Heart right ventricle (tissue), 16 donors: ENCODE measurements at places on chromosomes 13 and 19. TPM values are rescaled to one million over a fixed set of nuclear protein-coding genes. Genes with fewer than 3 reads are reported as not detected.
A peak's percentile ranks its signal among the peaks of the same experiment; 100 is the strongest.

DNA sequence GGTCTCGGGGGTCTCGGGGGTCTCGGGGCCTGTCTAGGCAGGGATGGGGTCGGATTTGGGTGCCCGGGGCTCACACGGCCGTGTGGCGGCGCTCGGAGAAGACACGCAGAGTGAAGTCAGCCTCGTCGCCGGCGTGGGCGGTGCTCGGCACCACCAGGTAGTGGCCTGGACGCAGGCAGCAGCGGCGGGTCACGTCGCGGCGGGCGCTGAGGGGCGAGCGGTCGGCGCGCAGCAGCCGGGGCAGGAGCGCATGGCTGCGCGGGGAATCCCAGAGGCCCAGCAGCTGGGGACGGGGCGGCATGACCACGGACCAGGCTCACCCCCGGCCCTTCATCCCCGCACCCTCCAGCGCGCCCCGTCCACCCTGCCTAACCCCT lies 8.2 kb downstream of the CAPN12 start:
- peak; percentile 29 for DNase-seq
- peaks cover 13% of the 10 kb centered on the region for H3K36me3 ChIP-seq
- peak overlapping the region; percentile 31 for H3K27ac ChIP-seq
- H3K4me3 ChIP-seq, result no peak overlapping the region

- peak within 1 kb of the TSS; percentile 83 for H3K27ac ChIP-seq
- peak; percentile 47 for DNase-seq
- H3K4me3 ChIP-seq, result peak within 1 kb of the TSS; percentile 63
- peaks cover 50% of the 10 kb centered on the region for H3K27me3 ChIP-seq
- peaks cover 21% of the 10 kb centered on the region for H3K4me1 ChIP-seq
- H3K36me3 ChIP-seq, result no peaks in the 10 kb centered on the region
Measured at GRCh38 chr19:15200553-15201364, at the start of gene NOTCH3. Gene NOTCH3 (minus strand): TSS chr19:15200995. CDS start chr19:15200905, 90 bp downstream.

DNA sequence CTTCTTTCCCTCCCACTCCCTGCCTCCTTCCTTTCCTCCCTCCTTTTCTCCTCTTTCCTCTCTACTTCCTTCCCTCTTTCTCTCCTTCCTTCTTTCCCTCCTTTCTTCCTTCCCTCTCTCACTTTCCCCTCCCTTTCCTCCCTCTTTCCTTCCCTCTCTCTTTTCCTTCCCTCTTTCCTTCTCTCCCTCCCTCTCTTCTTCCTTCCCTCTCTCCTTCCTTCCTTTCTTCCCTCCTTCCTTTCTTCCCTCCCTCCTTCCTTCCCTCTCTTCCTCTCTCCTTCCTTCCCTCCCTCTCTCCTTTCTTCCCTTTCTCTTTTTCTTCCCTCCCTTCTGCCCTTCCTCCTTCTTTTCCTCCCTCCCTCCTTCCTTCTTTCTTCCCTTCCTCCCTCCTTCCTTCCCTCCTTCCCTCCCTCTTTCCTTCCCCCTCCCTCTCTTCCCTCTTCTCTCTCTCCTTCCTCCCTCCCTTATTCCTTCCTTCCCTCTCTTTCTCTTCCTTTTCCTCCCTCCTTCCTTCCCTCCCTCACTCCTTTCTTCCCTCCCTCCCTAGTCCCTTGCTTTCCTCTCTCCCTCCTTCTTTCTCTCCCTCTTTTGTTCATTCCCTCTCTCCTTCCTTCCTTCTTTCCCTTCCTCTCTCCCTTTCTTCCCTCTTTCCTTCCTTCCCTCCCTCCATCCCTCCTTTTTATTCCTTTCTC lies 443.9 kb downstream of the ZNF536 start:
- H3K27me3 ChIP-seq, result no peaks in the 10 kb centered on the region
- no peak for DNase-seq
- H3K4me3 ChIP-seq, result no peak overlapping the region
- H3K27ac ChIP-seq, result no peak overlapping the region
- H3K4me1 ChIP-seq, result no peaks in the 10 kb centered on the region

- no peak for DNase-seq
- H3K36me3 ChIP-seq, result no peaks in the 10 kb centered on the region
- no peak overlapping the region for H3K27ac ChIP-seq
- H3K4me3 ChIP-seq, result no peak overlapping the region
Measured at GRCh38 chr13:38564256-38565150, 122.4 kb upstream of the FREM2 start.

GRCh38 chr13:44273216-44273615 lies 100.4 kb upstream of the SERP2 start:
- H3K27me3 ChIP-seq, result no peaks in the 10 kb centered on the region
- no peak overlapping the region for H3K4me3 ChIP-seq
- no peak for DNase-seq
- no peaks in the 10 kb centered on the region for H3K36me3 ChIP-seq
- peaks cover 55% of the 10 kb centered on the region for H3K4me1 ChIP-seq
- peak overlapping the region; percentile 12 for H3K27ac ChIP-seq

DNA sequence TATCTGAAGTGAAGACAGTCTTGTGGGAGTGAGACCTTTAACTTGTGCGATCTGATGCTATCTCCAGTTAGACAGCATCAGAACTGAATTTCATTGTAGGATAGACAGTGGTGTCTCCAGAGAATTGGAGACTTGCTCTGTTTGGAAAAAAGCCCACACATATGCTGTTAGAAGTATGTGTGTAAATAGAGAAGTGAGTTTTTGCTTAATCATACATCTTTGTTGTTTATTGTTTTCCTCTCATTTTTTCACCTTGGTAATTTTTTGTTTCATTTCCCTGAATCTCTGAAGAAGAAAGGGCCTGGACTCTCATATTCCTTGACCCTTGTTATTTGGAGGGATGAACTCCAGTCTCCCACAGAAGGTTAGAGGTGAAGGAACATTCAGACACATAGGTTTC lies 21.8 kb downstream of the FPR3 start:
- no peak for DNase-seq
- no peaks in the 10 kb centered on the region for H3K27me3 ChIP-seq
- H3K4me3 ChIP-seq, result no peak overlapping the region
- peak overlapping the region; percentile 78 for H3K27ac ChIP-seq

GRCh38 chr19:41755328-41755913 lies at the start of gene CEACAM6:
Gene CEACAM6 (plus strand): TSS chr19:41755530. CDS start chr19:41755639, 109 bp downstream.
- no peaks in the 10 kb centered on the region for H3K4me1 ChIP-seq
- H3K27me3 ChIP-seq, result peaks cover 41% of the 10 kb centered on the region
- H3K27ac ChIP-seq, result no peak within 1 kb of the TSS
- H3K4me3 ChIP-seq, result no peak within 1 kb of the TSS
- no peaks in the 10 kb centered on the region for H3K36me3 ChIP-seq

- DNase-seq, result peak; percentile 17
- H3K4me3 ChIP-seq, result no peak overlapping the region
- H3K27me3 ChIP-seq, result no peaks in the 10 kb centered on the region
- H3K4me1 ChIP-seq, result peaks cover 33% of the 10 kb centered on the region
Measured at GRCh38 chr13:50393628-50394027, 378.4 kb downstream of the KCNRG start.

GRCh38 chr13:23960566-23961156 lies 63.4 kb upstream of the C1QTNF9B start:
- H3K36me3 ChIP-seq, result no peaks in the 10 kb centered on the region
- no peaks in the 10 kb centered on the region for H3K27me3 ChIP-seq
- H3K27ac ChIP-seq, result no peak overlapping the region
- no peak overlapping the region for H3K4me3 ChIP-seq
- no peak for DNase-seq

DNA sequence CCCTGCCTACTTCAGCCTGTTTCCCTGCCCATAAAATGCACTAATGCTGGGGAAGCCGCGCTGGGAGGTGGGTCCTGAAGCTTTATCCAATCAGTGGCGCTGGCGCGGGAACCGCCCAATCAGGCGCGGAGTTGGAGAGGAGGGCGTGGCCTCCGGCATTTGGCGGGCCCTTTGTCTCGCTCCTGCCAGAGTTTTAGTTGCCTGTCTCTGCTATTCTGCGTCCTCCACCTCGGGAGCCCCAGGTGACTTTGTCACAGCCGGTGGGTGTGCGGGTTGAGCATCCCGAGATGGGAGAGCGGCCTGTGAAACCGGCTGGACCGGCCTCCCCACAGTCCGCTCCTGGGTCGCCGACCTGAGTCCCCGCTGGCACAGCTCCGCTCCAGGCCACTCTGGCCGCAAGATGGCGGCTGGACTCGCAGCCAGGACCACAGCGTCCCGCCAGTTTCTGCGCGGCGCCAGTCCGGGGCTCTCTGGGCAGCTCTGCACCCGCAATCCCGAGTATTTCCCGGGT lies 30.7 kb upstream of the ZNF429 start:
- H3K36me3 ChIP-seq, result no peaks in the 10 kb centered on the region
- H3K27me3 ChIP-seq, result no peaks in the 10 kb centered on the region
- peak overlapping the region; percentile 62 for H3K4me3 ChIP-seq
- H3K27ac ChIP-seq, result no peak overlapping the region

DNA sequence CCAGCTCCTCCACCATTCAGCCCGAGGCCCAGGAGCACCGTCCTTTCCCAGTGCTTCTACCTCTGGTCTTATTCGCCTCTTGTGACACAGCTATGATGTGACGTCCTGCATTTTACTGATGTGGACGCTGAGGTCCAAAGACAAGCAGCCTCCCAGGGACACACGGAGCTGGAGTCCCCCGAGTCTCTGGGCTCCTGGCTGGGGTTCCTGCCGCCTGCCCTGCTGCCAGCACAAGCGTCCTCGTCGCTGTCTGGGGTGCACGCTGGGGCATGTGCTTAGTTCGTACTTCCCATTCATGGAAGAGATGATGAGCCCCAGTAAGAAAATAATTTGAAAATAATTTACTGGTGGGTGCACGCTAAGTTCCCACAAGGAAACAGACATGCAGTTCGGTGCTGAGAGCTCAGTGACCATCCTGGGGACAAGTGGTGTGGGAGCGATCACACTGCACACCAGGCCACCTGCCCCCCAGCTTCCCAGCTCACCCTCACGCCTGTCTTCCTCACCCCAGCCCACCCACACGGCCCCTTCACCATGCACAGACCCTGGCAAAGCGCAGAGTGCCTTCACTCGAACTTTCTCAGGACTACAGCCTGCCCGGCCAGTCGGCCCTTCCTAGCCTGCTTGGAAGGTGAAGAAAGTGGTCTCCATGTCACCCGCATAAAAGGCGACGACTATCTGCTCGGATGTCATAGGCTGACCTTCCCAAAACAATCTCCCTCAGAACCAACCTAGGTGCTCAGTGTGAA lies 14.2 kb upstream of the CFAP97D2 start:
- H3K36me3 ChIP-seq, result no peaks in the 10 kb centered on the region
- H3K27me3 ChIP-seq, result no peaks in the 10 kb centered on the region
- no peak for DNase-seq
- H3K4me1 ChIP-seq, result peaks cover 9% of the 10 kb centered on the region

The GPR108 gene
- 20.8 TPM for total RNA-seq

The LHFPL6 gene
- 51.5 TPM for total RNA-seq

The APOC1 gene
- total RNA-seq, result 1.4 TPM

The TMEM145 gene
- not detected for total RNA-seq
